Glomerular endothelial cell (primary cell): ENCODE measurements at places on chromosomes 1 and 21. TPM values are rescaled to one million over a fixed set of nuclear protein-coding genes. Genes with fewer than 3 reads are reported as not detected.

GRCh38 chr21:41925767-41926116, 28.1 kb downstream of the C2CD2 start:
- DNase-seq = no peak

- no peak for DNase-seq
Measured at GRCh38 chr1:156706657-156707416, 1.5 kb upstream of the CRABP2 start.

The ASPM gene
- total RNA-seq = 4.5 and 11.3 TPM in 2 replicates

- DNase-seq = no peak
Measured at GRCh38 chr1:117267232-117267774, 56.6 kb upstream of the VTCN1 start.

- no peak for DNase-seq
Measured at GRCh38 chr1:77652268-77652667, 30.2 kb downstream of the ZZZ3 start.

DNA sequence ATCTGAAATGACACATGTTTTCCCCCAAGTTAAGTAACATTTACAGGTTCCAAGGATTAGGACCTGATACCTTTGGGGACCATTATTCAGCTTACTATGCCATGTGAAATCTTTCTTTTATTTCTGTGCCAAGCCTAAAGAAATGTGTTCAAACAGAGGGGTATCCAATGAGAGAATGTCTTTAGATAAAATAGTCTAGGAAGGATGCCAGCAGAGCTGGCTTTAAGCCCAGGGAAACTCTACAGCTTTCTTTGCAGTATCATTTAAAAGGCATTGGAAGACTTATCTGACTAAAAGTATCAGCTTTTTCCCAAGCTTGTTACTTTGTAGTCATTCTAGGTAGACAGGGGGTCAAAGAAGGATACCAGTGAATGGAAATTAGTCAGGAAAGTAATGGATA, 860.4 kb downstream of the PLA2G4A start:
- no peak for DNase-seq

The KLHDC7A gene
- total RNA-seq = 0.15 TPM in 1 of 2 replicates, not detected in the other

The CD101 gene
- total RNA-seq = 0.06 and 0.24 TPM in 2 replicates

The DNASE2B gene
- total RNA-seq = not detected in 2 replicates
